Lung (tissue), 17 donors: ENCODE measurements at places on chromosomes 4 and X. TPM values are rescaled to one million over a fixed set of nuclear protein-coding genes. Genes with fewer than 3 reads are reported as not detected.

Gene SULT1E1
- 0.39 TPM for polyA plus RNA-seq

DNA sequence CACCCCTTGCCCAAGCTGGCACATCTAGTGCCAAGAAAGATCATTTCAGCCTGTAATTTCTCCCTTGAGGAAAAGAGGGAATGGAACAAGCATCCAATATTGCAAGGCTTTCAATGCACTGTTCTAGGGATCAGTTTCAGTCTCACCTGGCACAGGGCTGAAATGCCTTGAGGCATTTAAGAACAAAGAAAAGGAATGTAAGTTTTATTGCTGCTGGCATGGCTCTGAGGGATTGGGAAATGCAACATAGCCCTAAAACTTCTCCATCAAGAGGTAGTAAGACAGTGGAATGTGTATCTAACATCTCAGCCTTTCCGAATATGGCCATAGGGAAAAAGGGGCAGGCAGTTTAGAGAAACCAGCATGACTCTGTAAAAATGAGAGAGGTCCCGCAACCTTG lies 732.6 kb upstream of the LCORL start:
- DNase-seq = no peak

Gene PUDP
- polyA plus RNA-seq = 12.1 TPM

Gene RNF175
- 0.16 TPM for polyA plus RNA-seq

- DNase-seq = no peak
Measured at GRCh38 chr4:70772929-70773555, 51.3 kb downstream of the RUFY3 start.

DNA sequence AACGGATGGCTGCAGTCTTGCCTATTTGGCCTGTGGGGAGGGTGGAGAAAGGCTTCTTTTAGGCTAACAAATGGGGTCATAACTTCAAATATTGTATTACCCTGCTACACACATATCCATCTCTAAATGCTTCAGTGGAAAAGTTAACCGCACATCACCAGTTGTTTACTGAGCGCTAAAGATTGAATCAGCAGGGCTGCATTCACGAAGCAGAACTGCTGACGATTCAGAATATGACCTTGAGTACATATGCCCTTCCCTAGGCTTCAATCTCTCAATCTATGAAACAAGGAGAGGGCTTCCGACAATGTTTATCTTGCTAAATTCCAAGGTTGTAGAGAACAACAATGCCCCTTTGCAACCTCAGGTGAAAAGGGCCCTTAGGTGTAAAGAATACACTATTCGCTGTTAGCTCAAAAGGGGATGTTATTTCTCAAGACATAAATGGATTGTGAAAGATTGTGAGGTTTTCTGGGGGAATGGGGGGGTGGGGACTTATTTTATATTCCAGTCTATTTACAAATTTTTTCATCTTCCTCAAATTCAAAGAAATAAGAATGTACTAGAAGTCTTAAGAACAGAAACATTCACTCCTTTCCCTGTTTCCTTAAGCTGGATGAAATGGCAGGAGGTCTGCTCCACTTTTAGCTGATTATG lies 2.6 kb upstream of the ATP6AP2 start:
- no peak for DNase-seq

DNA sequence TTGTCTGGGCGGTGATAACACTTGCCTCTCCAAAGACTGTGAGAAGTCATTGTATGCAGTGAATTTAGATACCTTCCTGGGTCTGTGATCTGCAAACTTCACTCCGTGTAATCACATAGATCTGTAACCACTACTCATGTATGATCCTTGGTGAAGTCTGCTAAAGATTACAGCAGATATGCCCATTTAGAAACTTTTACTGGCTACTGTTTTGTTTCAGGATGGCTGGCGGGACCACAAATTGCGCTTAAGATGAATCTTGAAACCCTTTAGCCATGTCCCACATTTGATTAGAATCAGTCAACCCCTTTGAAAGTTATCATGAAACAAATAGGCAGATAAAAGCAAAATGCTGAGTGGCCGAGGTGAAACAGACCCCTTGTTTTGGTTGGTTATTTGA lies 126.5 kb upstream of the SCML1 start:
- no peak for DNase-seq

DNA sequence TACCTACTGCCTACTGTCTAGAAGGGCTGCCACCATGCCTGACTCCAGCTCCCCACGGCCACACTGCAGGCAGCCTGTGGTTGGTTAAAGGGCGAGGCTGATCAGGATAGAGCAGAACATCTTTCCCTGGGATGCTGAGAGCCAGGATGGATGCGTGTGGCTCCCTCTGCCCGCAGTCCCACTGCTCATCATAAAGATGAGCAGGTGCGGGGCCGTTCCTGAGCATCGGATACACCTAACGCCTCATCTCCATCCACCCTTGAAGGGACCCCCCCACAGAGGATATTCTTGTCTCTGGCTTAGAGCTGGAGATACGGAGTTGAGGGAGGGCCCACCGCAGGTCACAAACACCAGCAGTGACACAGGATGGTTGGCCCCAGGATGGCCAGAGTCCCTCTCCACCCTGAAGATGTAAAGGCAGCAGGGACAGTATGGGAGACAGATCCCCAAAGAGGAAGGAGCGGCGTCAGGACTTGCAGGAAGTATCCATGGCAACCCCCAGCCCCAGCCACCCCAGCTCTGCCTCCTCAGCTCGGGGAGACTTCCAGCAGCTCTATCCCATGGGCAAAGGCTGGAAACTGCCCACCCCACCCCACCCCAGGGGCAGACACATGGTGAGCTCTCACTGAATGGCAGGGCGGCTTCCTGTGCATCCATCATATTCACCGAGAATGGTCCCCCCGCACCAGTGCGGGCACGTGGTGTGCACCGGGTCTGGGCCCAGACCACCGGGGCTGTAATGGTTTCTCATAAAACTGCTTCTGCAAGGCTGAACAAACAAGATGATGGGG lies 19.3 kb downstream of the PPP2R2C start:
- DNase-seq = no peak

DNA sequence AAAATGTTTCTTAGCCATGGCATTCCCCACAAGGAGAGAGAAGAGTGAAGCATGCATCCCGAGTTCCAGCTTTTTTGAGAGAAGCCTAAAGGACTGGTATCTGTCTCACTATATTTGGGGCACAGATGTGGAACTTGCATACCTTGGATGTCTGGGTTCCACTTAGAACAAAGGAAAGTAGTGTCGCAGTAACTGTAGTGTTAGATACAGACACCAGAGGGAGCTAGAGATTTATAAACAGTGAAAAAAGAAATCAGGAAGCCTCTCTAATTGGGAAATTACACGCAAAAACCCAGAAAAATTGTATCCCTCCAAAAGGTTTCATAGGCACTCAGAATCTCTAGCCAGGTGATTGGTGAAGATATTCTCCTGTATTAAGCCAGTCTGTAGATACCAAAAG lies 34.4 kb downstream of the AGTR2 start:
- DNase-seq = no peak

Gene CLGN
- 1.3 TPM for polyA plus RNA-seq

Gene XAGE2
- 61.2 TPM for polyA plus RNA-seq

DNA sequence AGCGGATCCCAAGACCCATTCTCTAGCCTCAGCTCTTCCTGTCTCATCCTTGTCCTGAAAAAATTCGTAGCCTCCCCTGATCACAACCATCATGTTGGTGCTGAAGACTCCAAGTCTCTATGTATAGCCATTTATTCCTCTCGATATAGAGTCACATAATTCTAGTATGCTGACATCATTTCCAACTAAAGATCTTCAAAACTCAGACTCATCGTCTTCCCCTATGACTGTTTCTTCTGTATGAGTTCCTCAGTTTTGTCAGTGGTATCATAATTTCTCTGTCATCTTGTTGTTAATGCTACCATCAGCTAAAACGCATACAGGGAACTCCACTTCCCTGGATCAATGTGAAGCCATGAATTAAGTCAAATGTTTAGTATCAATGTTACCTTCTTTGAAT lies 41.2 kb downstream of the UNC5C start:
- no peak for DNase-seq

Gene BEX5
- polyA plus RNA-seq = 4.9 TPM

- no peak for DNase-seq
Measured at GRCh38 chr4:14883166-14883565, 119.1 kb upstream of the CPEB2 start.

DNA sequence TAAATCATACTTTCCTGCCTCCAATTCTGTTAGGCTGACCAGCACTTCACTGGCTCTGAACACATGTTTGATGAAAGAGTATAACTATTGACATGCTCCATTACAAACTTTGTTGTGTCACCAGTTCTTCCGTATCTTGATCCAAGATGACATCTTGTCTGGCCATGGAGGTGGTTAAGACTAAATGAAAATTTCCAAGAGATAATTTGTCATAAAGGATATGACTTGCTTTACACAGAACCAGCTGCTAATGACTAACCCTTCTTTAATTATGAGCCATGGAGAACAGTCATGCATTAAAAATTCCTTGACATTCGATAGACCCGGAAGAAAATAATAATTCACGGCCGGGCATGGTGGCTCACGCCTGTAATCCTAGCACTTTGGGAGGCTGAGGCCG lies 17.7 kb upstream of the N4BP2 start:
- DNase-seq = no peak

- DNase-seq = no peak
Measured at GRCh38 chrX:39556056-39556455, 541.7 kb downstream of the BCOR start.

GRCh38 chrX:20857746-20858145 lies 516.5 kb upstream of the CNKSR2 start:
- no peak for DNase-seq

Gene F9
- polyA plus RNA-seq = not detected
